ENCODE measurements at places on chromosomes 1 and 21.

GRCh38 chr1:216183454-216183853 is 239.8 kb downstream of the USH2A start:
- no peak for DNase-seq

GRCh38 chr1:209900734-209901133 is 37.3 kb upstream of the SYT14 start:
- no peak for DNase-seq

DNA sequence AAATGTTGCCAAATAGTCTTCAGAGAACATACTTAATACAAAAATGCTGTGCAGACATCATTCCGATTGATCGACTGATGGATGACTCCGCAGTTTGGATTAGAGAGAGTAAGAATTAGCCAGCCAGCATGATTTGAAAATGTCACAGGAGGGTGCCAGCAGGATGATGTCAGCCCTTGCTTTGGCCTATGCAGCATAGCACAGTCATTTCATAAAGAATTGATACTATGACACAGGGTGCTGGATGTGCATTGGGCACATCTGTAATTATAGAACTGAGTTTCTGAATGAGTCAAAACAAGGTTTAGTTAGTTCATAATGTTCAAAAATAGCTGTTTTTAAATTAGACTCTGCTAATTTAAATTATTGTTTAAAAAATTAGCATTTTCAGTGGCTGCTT is 21.6 kb upstream of the TRAF5 start:
- DNase-seq = peak; percentile 44

DNA sequence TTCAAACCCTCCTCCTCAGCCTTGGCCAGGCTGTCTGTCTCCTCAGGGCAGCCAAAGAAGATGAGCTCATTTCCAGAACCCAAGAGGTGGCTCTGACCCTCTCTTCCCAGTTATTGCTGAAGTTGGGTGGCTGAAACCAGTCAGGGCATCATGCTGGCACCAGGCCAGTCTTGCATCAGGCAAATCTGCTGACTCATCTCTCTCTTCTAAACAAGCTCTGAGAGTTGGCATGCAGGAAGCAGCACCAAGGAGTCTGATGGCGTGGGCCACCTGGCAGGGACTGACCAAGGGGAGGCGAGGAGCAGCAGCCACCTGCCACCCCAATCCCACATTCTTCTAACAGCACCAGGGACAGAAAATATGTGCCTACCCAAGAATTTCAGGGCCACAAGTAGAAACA is 104.8 kb upstream of the ATP1A1 start:
- no peak for DNase-seq

DNA sequence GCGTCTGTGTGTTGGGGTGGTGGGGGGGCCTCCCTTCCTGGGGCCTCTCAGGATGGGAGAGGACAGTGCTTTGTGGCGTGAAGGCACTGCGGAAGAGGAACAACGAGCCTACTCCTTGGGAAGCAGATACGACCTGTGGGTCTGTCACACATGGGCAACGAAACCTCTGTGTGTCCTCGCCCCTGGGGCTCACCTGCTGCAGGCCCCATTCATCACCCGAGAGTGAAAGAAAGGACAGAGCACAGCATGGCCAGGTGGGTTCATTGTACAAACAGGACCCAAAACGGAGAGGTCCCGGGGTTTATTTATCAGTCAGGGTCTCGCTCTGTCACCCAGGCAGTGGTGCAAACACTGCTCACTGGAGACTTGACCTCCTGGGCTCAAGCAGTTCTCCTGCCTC is 40.1 kb upstream of the LIN9 start:
- DNase-seq = peak; percentile 56

DNA sequence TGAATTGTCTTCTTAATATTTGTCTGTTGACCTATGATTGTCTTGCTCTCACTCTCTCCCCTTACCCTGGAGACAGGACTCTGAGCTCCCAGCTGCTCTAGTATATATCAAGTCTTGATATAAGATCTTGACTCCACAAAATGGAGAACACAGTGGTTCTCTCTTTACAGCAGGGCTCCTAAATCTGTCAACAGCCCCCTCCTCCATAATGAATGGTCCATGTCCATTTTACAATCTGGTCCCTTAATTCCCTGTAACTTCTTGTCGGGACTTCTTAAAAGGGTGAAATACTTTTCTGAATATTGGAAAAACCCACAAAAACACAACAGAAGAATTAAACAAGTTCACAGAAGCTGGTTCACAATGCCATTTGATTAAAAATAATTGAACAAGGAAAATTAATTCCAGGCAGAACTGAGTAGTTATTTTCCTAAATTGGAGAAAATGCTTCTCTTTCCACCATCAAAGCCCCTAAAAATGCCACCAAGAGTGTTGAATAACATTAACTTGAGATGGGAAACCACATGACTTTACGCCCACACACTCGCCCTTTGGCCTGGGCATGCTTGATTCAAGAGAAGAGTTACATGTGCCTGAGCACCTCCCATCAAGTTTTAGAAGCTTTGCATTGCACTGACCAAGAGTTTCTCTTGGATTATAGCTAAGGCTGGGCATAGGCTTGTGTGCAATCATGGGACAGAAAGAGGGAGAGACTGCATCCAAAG is 109.8 kb downstream of the TOMM20 start:
- no peak for DNase-seq

DNA sequence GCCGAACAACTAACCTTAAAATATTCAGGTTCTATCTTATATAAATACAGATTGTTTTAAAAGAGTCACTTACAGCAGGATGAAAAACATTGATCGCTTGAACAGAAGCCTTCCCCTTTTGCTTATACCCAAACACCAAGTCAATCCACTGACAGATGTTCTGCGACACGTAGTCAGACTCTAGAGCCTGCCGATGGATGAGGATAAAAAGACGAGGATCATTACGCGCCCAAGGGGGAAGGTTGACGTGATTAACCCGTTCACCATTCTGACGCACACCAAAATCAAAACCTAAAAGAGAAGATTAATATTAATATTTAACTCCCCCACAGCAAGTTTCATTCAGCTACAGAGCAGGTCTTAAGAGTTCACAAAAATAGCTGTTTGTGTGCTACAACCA is 59.4 kb upstream of the GNG4 start:
- DNase-seq = no peak

- no peak for DNase-seq
Observed at GRCh38 chr1:232393010-232393409, 236.9 kb downstream of the SIPA1L2 start.

DNA sequence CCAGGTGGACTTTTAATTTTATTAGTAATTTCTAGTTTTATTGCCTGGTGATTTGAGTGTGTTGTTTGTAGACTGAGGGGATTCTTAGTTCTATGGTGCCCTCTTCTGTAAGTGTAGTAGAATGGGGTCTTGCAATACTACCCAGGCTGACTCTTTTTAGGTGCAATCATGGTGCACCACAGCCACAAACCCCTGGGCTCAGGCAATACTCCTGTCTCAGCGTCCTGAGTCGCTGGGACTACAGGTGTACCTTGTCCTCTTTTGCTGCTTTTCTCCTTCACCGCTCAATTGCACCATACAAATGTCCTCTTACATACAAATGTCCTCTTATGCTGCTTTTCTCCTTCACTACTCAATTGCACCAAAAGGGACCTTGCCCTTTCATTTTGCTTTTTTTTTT is 43.1 kb downstream of the SCP2 start:
- DNase-seq = no peak
